ENCODE measurements at places on chromosomes 13 and 19. TPM values are rescaled to one million over a fixed set of nuclear protein-coding genes. Genes with fewer than 3 reads are reported as not detected.

GRCh38 chr13:57045826-57046546, 94.7 kb upstream of the PRR20A start:
- DNase-seq, result no peak

DNA sequence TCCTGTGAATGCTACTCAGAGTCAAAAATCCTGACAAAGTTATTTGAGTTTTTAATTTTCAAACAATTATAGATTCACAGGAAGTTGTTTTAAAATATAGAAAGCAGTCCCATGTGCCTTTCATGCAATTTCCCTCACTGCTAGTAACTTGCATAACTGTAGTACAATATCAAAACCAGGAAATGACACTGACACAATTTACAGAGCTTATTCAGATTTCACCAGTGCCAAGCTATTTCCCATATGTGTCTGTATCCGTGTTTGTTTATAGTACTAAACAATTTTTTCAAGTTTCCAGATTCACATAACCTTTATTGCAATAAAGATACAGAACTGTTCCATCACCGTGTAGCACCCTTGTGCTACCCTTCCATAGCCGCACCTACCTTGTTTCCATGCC, 934.6 kb downstream of the PCDH17 start:
- DNase-seq, result no peak

DNA sequence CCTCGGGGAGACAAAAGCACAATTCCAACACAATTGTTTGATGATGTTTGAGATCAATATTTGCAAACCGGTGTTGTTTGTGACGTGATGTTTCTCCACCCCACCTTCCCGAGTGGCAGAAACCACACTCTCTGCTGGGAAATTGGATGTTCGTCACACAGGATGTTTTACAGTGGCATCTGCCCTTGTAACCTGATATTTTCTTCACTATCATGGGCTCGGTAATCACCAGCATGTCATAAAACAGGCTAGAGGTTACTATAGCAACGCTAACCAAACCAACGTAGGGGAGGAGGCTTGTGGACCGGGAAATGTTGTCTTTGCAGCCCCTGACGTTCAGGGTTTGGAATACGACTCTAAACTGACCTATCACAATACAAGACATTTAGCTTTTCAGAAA, 454.5 kb downstream of the IRS2 start:
- no peak for DNase-seq

DNA sequence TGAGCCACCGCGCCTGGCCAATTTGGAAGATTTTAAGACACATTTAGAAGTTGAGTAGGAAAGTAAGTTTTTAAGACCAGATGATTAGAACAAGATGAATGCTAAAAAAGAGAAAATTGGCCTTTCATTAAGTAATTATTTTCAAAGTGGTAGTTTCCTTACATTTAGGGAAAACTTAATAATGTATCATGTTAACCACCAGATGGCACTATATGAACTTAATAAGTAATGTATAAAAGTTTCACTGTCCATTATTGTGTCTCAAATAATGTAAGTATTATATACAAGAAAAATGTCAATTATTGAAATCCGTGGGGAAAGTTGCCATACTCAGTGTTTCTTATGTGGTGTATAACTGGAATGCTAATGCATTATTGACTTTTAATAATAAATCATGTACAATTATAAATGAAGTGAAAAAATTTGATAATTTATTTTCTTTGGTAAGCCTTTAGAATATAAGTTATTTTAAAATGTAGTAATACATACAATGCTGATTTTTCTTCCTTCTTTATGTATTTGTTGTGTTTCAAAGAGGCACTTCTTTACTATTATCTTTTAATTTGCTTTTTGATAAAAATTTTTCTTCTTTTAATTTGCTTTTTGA, 29.2 kb downstream of the COG6 start:
- no peak for DNase-seq

GRCh38 chr13:59823486-59823885, 340.2 kb downstream of the DIAPH3 start:
- DNase-seq, result no peak

GRCh38 chr13:85597790-85598500, 201.3 kb downstream of the SLITRK6 start:
- no peak for DNase-seq

- DNase-seq, result no peak
Observed at GRCh38 chr13:78305171-78305570, 298.2 kb downstream of the POU4F1 start.

DNA sequence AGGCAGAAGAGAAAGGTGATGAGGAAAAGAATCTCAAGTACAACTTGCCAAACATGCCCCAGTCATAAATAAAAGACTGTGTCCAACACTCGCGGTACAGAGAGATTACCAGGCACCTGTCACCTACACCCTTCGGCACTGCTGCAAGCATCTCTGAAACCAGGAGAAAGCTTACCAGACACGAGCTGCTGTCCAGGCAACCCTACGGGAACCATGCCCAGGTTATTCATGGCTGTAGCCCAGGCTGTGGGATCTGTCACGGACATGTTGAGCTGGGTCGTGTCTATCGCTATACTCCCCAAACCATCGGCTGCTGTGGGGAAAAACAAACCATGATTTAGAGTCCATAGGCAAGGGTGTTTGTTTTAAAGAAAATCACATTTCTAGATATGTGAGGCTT, 375.0 kb downstream of the ENOX1 start:
- DNase-seq, result no peak

Gene SLC10A2
- total RNA-seq, result not detected

Gene MVB12A
- total RNA-seq, result 19.9 TPM
